ENCODE measurements at places on chromosomes 16 and 17.
A peak's percentile ranks its signal among the peaks of the same experiment; 100 is the strongest.

DNA sequence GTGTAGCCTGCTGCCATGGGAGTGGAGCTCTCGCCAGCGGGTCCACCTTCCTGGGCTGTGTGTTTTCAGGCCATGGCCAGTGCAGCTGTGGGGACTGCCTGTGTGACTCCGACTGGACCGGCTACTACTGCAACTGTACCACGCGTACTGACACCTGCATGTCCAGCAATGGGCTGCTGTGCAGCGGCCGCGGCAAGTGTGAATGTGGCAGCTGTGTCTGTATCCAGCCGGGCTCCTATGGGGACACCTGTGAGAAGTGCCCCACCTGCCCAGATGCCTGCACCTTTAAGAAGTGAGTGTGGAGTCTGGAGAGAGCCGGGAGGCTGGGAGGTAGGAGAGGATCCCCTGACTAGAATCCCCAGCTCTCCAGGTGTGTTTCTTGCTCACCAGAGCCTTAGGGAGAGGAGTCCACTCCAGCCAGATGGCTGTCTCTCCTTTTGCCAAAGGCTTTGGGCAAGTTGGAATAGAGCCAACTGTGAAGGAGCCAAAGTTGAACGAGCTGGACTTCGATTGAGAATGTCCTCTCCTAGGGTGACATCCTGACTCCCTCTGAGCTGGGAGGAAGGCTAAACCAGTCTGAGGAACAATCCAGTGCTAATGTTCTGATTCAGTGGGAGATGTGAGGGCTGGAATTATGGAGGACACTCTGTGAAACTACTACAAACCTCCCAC, 24.4 kb upstream of the EFCAB13 start:
- DNase-seq = no peak

DNA sequence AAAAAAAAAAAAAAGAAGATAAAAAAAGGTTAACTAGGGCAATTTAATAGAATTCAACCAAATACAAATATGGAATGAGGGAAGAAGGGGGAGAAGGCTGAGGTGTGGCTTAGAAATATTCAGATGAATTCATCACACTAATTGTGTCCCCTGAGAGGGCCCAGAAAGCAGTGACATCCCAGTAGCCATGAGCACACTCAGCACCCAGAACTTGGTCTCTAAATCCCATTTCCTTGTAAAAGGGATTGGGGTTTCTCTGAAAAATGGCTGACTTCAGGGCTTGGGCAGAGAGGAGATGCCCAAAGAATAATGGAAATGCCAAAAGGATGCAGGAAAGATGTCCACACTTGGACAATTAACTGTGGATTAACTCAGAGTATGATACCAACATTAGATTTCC, 4.0 kb upstream of the ASPSCR1 start:
- DNase-seq = no peak

DNA sequence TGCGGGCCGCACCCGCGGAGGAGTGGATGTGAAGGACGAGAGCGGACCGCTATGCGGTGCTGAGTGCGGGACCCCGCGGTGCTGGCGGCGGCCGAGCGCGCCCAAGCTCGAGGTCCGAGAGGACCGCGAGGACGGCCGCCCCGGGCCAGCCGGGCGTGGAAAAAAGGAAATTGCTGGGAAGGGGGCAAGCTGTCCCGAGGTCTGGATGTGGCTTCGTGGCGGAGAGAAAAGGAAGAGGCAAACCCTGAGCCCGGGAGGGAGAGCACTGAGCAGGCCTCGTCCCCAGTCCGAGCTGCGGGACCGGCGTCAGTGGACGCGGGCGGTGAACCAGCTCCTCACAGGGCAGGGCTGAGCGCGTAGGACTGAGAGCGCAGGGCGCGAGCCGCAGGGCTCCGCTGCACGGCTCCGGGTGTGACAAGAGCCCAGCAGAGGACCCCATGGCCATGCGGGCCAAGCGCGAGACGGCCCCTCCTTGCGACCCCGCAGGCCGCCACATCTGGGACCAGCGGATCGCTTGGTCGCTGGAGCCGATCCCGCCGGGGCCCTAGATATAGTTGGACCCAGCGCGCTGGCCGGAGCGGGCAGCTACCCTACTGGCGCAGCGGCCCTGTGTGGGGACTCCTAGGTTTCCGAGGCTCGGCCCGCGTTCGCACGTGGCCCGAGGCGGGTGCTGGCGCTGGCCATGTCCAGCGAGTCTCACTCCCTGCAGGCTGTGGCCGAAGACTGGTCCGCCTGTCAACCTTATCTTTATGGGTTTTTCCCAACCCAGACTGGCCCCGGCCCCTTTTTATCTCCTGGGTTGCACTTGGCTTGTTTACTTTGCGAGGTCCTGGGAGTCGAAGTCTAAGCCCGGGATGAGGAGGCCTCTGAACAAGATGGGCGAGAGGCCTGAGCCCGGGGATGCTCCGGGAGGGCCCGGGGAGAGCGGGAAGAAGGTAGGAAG, 2.4 kb downstream of the TBX4 start:
- DNase-seq = no peak

GRCh38 chr17:45111850-45112249, 20.5 kb downstream of the PLCD3 start:
- DNase-seq = no peak

DNA sequence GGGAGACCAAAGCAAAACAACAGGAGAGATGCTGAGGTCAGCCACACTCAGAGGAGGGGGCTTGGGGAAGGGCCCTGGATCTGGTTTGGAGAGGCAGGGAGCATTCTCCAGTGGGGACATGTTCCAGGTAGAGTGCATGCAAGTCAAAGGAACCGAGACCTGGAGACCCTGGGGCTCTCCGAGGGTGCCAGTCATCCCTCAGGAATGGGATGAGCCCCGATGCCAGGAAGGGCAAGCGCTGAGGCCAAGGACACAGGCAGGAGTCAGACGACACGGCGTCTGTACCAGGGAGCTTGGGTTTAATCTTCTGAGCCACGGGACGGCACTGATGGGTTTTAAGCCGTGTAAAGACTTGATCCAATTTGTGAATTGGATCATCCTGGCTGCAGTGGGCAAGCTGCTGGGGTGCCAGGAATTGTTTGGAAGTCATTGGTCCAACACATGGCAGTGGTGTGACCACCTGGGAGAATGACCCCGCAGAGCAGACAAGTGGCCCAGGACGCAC, 32.9 kb upstream of the ANKRD40CL start:
- no peak for DNase-seq

- DNase-seq = no peak
Measured at GRCh38 chr16:86512301-86512859, 2.1 kb downstream of the FOXF1 start.

GRCh38 chr17:18321309-18321708, 6.2 kb downstream of the SMCR8 start:
- DNase-seq = no peak

GRCh38 chr17:65754081-65754480, 192.6 kb upstream of the AXIN2 start:
- no peak for DNase-seq

DNA sequence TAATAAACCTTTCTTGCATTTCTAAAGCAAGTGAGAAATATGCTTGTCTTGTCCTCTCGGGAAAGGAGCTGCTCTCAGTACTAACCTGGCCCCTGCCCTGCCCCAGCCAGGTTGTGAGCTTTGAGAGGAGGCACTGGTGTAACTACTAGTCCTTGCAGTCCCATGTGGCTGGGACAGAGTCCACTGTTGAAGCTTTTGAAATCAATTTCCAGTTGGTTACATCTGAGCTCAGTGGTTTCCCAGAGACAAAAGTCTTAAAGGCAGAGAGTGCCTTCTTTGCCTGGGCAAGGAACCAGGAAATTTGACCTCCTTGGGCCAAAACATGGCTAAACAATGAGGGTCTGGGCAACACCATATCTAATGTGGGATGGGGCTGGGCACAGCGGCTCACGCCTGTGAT, 48.7 kb downstream of the GSG1L start:
- DNase-seq = no peak

DNA sequence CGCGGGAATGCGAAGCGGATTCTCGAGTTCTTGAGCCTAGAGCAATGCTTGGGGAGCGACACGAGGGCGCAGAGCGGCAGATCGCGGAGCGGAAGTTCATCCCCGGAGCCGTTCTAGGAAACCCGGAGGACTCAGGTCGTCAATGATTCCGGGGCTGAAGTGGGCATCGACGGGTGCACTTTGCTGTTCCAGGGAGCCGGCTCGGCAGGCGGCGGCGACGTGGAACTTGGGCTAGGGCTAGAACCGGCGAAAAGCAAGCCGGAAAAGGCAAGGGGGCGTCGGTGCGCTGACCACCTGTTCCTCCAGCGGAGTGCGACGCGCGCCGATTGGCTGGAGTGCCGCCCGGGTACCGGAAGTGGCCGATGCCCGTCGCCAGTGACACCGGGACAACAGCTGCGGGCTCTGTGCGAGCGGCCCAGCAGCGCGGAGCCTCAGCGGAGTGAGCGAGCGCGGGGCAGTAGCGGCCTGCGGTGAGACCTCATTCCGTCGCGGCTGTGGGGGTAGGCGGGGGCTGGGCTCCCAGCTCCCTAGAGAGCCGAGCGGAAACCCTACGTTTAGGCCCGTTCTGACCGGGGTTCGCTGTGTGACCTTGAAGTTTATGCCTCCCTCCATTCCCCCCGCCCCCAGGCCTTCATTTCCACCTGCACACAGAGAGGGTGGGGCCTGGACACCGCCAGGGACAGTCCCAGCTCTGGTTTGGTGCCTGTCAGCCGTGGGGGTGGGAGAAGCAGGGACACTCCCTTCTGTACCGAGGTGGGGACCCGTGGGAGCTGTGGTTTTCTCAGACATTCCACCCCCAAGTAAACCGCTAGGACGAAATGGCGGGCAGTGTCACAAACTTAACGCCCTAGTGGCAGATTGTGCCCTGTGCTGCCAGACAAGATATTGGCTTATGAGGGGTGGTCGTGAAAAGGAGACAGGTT, at the start of gene ZFP3:
TSS of gene ZFP3 (plus strand) at position 362 of the 923 bp plus-strand sequence. CDS start 13,038 bp downstream, outside the sequence.
- DNase-seq = peak; percentile 87
